Activated T-cell treated with anti-CD3 and anti-CD28 coated beads, Interleukin-2, amount 50 U/mL, for 24 hours (primary cell): ENCODE measurements at places on chromosomes 16 and 17.

- peak overlapping the region; percentile 100 for H3K27ac ChIP-seq
- DNase-seq, result no peak
- peaks cover 49% of the 10 kb centered on the region for H3K36me3 ChIP-seq
- H3K4me3 ChIP-seq, result peak overlapping the region; percentile 99
- peaks cover 4% of the 10 kb centered on the region for H3K27me3 ChIP-seq
Measured at GRCh38 chr17:58329810-58330537, 1.4 kb upstream of the TSPOAP1 start.

- no peak for DNase-seq
- H3K27ac ChIP-seq, result no peak overlapping the region
- no peaks in the 10 kb centered on the region for H3K4me1 ChIP-seq
- H3K27me3 ChIP-seq, result peaks cover 24% of the 10 kb centered on the region
- no peak overlapping the region for H3K4me3 ChIP-seq
Measured at GRCh38 chr16:54241525-54241924, 45.1 kb downstream of the IRX3 start.

DNA sequence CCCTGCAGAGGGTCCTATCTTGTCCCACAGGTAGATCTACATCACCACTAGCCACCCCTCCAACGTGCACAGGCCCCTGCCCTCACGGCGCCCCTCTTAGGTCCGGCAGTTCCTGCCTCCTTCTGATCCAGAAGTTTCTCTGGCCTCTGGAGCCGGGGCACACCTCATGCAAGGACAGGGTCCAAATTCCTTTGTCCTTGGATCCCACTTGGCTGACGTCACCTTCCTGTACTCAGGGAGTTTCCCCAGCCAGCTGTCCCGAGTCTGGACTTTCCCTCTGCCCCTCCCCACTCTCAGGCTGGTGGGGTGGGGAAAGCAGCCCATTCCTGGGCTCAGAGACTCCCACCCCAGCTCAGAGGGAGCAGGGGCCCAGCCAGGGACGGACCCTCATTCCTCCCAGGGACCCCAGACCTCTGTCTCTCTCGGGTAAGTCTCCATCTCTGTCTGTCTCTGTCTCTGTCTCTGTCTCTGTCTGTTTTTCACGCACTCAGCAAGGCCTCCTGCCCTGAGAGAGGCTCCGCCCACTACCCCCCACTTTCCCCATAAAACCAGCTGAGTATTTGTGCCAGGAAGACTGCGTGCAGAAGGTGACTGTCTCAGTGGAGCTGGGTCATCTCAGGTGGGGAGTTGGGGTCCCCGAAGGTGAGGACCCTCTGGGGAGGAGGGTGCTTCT, at the start of gene IL32:
Gene IL32, plus strand, starts transcription at position 572 of the 673 bp plus-strand sequence. CDS start 172 bp downstream, outside the sequence.
- H3K4me3 ChIP-seq, result peak within 1 kb of the TSS; percentile 100
- peaks cover 47% of the 10 kb centered on the region for H3K36me3 ChIP-seq
- peaks cover 65% of the 10 kb centered on the region for H3K4me1 ChIP-seq
- no peaks in the 10 kb centered on the region for H3K27me3 ChIP-seq
- peak within 1 kb of the TSS; percentile 99 for H3K27ac ChIP-seq

- DNase-seq, result peak; percentile 56
- no peak overlapping the region for H3K27ac ChIP-seq
- no peak overlapping the region for H3K4me3 ChIP-seq
- no peaks in the 10 kb centered on the region for H3K36me3 ChIP-seq
- no peaks in the 10 kb centered on the region for H3K27me3 ChIP-seq
- H3K4me1 ChIP-seq, result peaks cover 17% of the 10 kb centered on the region
Measured at GRCh38 chr17:74730491-74731346, 6.3 kb upstream of the RAB37 start.

DNA sequence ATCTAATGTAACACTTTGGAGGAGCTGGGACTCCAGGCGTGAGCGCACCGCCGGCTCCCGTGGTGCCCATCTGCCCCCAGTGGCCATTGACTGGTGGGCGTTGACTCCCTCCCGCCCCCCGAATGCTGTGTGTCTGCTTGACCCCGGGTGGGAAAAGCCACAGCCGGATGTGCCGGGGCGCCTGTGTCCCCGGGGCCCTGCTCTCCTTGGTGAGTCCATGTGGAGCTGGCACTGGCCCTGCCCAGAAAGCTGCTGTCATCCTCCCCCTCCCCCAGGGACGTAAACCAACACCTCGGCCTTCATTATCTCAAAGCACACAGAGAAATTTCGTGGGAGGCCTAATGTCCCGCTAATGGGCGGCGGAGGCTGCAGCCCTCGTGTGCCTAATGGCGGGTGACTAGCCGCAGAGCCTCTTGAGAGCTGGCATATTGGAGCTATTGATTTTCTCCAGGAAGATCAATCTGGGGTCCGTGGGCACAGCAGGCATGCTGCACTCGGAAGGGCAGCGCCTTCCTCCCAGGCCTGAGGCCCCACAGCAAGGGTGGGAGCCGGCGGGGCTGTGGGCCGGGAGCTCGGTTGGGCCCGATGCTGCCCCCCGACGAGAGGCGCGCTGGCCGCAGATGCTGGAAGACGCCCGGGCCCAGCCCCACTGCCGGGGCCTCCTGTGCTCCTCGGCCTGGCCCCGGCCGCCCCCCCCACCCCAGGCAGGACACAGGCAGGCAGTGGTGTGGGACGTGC, 4.0 kb upstream of the PERCC1 start:
- H3K36me3 ChIP-seq, result no peaks in the 10 kb centered on the region
- H3K27ac ChIP-seq, result no peak overlapping the region
- no peak overlapping the region for H3K4me3 ChIP-seq
- H3K4me1 ChIP-seq, result peaks cover 5% of the 10 kb centered on the region
- no peaks in the 10 kb centered on the region for H3K27me3 ChIP-seq

DNA sequence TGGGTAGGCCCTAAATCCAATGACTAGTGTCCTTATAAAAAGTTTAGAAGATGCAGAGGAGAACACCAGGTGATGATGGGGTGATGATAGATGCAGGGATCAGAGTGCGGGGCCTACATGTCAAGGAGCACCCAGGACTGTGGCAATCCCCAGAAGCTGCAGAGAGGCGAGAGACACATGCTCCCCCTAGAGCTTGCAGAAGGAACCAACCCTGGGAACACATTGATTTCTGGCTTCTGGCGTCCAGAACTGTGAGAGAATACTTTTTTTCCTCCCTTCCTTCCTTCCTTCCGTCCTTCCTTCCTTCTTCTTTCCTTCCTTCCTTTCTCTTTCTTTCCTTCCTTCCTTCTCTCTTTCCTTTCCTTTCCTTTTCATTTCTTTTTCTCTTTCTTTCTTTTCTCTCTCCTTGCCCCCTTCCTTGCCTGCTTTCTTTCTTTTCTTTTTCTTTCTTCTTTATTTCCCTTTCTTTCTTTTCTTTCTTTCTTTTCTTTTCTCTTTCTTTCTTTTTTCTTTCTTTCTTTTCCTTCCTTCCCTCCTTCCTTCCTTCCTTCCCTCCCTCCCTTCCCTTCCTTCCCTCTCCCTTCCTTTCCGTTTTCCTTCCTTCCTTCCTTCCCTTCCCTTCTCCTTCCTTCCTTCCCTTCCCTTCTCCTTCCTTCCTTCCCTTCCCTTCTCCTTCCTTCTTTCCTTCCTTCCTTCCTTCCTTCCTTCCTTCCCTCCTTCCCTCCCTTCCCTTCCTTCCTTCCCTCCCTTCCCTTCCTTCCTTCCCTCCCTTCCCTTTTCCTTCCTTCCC, 134.3 kb downstream of the HAPSTR1 start:
- no peak for DNase-seq
- H3K4me3 ChIP-seq, result no peak overlapping the region
- peaks cover 2% of the 10 kb centered on the region for H3K27me3 ChIP-seq
- H3K36me3 ChIP-seq, result no peaks in the 10 kb centered on the region

DNA sequence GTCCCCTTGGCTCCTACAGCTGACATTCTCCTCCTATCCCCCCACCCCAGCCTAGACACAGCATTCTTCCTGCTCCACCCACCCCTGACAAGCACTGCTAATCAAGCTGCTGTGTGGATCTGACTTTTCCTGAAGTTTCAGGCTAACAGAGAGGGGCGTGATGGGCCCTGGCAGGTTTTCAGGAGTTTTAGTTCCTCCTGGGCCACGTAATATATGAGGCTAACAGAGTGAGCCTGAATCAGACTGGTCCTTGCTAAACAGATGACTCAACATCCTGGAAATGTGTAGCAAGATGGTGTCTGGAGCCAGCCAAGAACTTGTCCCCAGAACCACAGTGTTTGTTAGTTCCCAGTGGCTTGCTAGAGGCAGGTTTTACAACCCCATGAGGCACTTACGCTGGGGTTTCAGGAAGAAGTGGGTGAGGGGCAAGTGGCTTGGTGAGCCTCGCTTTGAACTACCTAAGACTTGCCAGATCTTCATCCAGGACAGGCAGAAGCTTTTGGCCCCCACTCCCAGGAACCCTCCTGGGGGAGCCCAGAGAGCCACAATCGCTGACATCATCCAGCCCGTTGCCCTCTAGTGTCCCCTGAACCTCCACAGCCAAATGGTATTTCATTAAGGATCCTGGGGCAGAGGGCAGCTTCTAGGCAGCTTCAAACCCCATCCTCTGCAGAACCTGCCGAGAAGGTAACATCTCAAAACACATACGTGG, 15.9 kb downstream of the TMEM92 start:
- H3K4me3 ChIP-seq, result no peak overlapping the region
- no peak for DNase-seq
- H3K36me3 ChIP-seq, result no peaks in the 10 kb centered on the region
- H3K4me1 ChIP-seq, result peaks cover 16% of the 10 kb centered on the region
- peaks cover 42% of the 10 kb centered on the region for H3K27me3 ChIP-seq

DNA sequence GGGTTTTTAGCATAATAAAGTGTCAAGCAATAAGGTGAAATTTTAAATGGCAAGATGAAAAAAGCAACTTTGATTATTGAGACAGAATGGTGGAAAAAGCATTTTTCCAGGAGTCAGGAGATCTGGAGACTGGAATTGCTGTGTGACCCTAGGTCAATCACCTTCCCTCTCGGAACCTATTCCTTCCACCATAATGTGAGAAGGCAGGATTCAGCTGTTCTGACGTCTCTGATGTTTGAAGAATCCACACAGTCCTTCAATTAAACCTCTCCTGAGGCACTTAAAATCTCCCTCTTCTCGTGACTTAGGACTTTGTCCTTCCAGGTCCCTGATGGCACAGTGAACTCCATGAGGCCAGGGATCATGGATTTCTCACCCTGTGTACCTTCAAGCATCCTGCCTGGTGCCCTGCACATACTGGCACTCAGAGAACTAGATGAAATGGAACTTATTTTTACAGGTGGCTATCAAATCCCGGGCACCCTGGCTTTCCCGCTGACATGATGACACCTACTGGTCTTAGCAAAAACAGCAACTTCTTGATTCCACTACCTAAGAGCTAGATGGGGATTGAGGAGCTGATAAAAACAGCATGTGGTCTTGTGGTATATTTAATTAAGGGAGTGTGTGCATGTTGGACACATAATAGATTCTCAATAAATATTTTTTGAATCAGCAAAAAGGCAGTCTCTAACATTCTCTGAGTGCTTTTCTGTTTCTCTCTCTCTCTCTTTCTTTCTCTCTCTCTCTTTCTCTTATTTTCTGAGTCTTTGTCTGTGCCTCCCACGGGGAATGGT, 2.3 kb upstream of the CCDC182 start:
- H3K36me3 ChIP-seq, result no peaks in the 10 kb centered on the region
- H3K27ac ChIP-seq, result no peak overlapping the region
- peaks cover 2% of the 10 kb centered on the region for H3K27me3 ChIP-seq
- peak; percentile 43 for DNase-seq

GRCh38 chr16:4176906-4177417, 60.7 kb upstream of the ADCY9 start:
- H3K36me3 ChIP-seq, result no peaks in the 10 kb centered on the region
- H3K4me3 ChIP-seq, result no peak overlapping the region
- no peak for DNase-seq
- H3K4me1 ChIP-seq, result peaks cover 8% of the 10 kb centered on the region
- H3K27me3 ChIP-seq, result no peaks in the 10 kb centered on the region
- H3K27ac ChIP-seq, result peak overlapping the region; percentile 11

DNA sequence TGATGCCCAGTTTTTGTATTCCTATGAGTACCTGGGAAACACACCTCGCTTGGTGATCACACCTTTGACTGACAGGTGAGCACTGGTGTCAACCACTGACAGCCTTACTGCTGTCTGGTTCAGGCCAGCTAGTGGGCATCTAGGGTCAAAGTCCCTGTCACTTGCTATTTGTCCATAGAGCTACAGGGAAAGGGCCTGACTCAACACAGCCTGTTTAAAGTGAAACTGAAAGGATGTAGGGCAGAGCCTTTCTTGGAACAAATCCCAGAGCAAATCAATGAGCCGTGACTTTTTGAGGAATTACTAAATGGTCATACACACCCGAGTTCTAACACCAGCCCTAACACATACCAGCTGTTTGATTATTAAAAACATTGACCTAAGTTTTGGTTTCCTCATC, 106.8 kb downstream of the DNAH9 start:
- no peak for DNase-seq
- H3K27ac ChIP-seq, result no peak overlapping the region
- no peaks in the 10 kb centered on the region for H3K27me3 ChIP-seq
- H3K4me1 ChIP-seq, result no peaks in the 10 kb centered on the region
- H3K36me3 ChIP-seq, result no peaks in the 10 kb centered on the region

- H3K4me3 ChIP-seq, result no peak overlapping the region
- H3K27ac ChIP-seq, result peak overlapping the region; percentile 31
- no peak for DNase-seq
- H3K4me1 ChIP-seq, result peaks cover 84% of the 10 kb centered on the region
- no peaks in the 10 kb centered on the region for H3K27me3 ChIP-seq
Measured at GRCh38 chr17:8896087-8896486, 28.6 kb upstream of the PIK3R6 start.

- H3K4me1 ChIP-seq, result no peaks in the 10 kb centered on the region
- H3K27me3 ChIP-seq, result peaks cover 10% of the 10 kb centered on the region
- H3K36me3 ChIP-seq, result no peaks in the 10 kb centered on the region
- H3K4me3 ChIP-seq, result no peak overlapping the region
- no peak for DNase-seq
Measured at GRCh38 chr16:12999368-12999767, 98.0 kb downstream of the SHISA9 start.

- H3K4me3 ChIP-seq, result no peak overlapping the region
- no peak for DNase-seq
- no peaks in the 10 kb centered on the region for H3K4me1 ChIP-seq
- no peaks in the 10 kb centered on the region for H3K27me3 ChIP-seq
Measured at GRCh38 chr16:73390936-73391335, 343.0 kb upstream of the ZFHX3 start.

GRCh38 chr16:88599825-88600538, 29.8 kb downstream of the ZC3H18 start:
- no peak for DNase-seq
- peaks cover 13% of the 10 kb centered on the region for H3K4me1 ChIP-seq
- H3K36me3 ChIP-seq, result peaks cover 83% of the 10 kb centered on the region
- H3K27me3 ChIP-seq, result no peaks in the 10 kb centered on the region
- no peak overlapping the region for H3K4me3 ChIP-seq
- H3K27ac ChIP-seq, result no peak overlapping the region

- no peak overlapping the region for H3K27ac ChIP-seq
- peaks cover 6% of the 10 kb centered on the region for H3K4me1 ChIP-seq
- H3K27me3 ChIP-seq, result no peaks in the 10 kb centered on the region
Measured at GRCh38 chr17:63407741-63408330, 38.3 kb downstream of the CYB561 start.

DNA sequence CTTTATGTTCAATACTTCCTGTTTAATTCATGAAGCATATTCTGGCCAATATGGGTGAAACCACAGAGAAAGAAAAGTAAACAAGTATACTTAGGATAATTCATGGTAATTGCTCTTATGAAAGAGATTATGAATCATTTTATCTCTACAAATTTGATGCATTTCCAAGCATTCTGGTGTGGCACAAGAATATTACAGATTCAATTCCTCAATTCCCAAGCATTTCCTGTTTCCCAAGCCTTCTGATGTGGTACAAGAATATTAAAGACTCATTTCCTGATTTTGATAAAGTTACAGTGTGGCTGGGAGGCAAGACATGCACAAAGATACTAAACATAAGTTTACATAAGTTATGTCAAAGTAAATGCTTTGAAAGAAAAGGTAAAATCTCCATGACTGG, 126.1 kb upstream of the NUDT7 start:
- peaks cover 30% of the 10 kb centered on the region for H3K27me3 ChIP-seq
- H3K27ac ChIP-seq, result no peak overlapping the region
- no peak for DNase-seq
- no peaks in the 10 kb centered on the region for H3K36me3 ChIP-seq
- no peaks in the 10 kb centered on the region for H3K4me1 ChIP-seq
- no peak overlapping the region for H3K4me3 ChIP-seq
